Activated naive CD4-positive, alpha-beta T cell treated with Interleukin-2 at 50 U/mL for 16 hours (primary cell): ENCODE measurements at places on chromosomes 1 and 21.

DNA sequence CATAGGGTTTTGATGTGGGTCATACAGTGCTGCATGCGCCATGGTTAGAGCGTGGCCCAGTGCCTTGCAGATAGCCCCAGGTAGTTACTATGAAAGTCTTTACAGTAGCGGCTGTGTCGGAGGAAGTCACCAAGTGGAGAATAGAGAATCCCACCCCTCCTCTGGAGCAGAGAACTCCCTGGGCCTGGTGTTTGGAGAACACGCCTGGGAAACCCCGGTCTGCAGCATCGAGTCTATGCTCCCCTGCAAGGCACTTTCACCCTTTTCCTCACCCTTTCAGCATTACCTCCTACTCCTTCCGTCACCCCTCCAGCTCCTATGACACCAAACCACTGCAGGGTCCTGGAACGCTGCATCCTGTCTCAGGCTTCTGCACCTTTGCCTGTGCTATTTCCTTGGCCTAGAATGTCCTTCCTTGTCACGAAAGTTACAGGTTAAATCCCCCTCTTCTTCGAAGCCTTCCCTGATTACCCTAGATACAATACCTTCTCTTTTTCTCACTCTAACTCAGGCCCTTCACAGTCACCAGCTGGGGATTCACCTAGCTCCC is 2.7 kb upstream of the SLC1A7 start:
- DNase-seq, result no peak

GRCh38 chr1:247273013-247273412 is 17.1 kb downstream of the VN1R5 start:
- DNase-seq, result no peak

- DNase-seq, result peak; percentile 23
Measured at GRCh38 chr1:84301004-84301784, at the start of gene SAMD13. Gene SAMD13, plus strand, starts transcription at chr1:84301708. Its CDS starts 1,527 bp downstream, at chr1:84303235.

DNA sequence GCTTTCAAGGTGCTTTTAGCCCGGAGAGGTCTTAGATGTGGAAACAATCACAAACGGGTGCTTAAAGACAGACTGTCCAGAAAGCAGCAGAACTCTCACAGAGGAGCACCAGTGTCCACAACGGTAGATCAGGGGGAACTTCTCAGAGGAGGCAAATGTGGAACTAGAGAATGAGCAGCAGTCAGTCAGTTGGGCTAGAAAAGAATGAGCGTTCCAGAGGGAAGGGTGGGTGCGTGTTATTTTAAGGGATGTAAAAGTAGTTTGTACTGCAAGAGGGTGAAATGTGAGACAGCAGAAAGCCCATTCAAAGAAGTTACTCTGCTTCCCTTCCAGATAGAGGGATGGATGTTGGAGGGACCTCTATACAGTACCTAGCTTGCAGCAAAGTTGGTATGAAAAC is 30.9 kb downstream of the RGS5 start:
- no peak for DNase-seq

DNA sequence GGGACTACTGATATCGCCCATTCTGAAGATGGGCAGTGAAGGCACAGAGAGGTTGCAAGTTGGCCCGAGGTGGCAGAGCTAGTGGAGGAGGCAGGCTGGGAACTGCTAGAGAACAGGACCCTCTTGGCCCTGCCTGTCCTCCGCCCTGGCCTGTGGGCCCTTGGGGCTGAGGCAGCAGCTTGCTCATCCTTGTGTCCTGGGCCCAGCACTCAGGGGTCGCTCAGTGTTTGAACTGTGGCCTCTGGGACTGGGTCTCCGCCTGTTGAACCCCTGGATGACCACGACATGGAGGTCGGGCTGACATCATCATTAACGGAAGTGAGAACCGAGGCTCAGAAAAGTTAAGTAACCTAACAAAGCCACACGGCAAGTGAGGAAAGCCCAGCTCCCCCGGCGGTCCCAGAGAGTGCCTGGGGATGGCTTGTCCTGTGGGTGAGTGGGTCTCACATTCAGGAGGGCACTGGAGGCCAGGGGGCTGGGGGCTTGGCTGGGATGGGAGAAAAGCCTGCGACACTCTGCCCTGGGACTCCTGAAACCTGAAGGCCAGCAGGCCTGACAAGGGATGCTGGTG is 23.0 kb upstream of the DDOST start:
- no peak for DNase-seq

- no peak for DNase-seq
Measured at GRCh38 chr1:225811622-225812487, 1.9 kb downstream of the EPHX1 start.

DNA sequence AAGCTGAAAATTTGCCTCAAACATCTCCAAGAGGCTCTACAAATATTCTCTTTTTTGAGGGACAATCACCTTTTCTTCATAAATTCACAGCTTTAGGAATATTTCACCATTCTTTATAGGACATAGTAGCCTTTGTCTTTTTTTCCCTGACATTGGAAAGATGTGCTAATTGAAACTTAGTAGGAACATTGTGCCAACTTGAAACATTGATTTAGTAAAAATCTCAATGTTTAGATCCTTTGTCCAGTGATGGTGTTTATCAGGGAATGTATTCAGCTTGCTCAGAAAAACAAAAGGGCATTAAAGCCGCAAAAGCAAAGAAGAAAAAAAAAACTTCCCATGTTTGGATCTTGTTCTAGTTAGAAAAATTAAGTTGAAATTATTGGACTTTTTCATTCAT is 52.1 kb downstream of the DPT start:
- DNase-seq, result no peak

DNA sequence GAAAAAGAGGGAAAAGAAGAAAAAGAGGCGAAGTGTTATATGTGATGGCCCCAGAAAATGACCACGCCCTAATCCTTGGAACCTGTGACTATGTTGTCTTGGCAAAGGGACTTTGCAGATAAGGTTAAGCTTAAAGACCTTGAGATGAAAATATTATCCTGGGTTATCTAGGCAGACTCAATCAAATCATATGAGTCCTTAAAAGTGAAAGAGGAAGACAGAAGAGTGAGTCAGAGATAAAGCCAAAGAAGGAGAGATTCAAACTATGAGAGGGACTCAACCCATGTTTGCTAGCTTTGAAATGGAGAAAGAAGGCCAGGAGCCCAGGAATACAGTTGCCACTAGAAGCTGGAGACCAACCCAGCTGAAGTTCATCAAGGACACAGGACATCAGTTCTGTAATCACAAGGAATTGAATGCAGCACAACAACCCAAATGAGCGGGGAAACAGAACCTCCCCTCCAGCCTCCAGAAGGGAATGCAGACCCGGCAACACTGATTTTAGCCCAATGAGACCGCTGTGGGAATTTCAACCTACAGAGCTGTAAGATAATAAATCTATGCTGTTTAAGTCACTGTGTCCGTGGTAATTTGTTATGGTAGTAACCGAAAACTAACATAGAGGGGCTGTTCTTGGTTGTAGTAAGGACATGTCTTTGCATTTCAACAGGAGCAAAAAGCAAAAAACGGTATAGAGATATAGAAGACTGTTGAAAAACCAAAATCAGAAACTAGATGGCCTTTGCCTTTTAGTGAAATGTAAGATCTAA is 4.2 kb upstream of the RGS8 start:
- DNase-seq, result no peak

DNA sequence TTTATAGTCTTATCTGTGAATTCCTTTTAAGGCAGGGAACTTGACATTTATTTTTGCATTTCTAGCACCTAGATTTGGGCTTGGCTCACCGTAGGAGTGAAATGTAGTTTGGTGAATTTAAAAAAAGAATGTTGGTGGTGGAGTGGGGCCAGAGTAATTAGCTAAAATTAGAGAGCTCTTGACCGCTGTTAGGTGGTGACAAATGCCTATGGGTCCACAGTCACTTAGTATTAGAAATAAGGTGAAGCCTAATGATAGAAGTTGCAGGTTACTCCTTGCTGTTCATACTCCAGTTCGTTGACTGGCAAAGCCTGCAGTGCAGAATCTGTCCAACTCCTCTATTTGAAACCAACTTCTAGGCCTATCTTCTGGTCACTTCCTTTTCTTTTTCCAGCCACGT is 318.8 kb upstream of the NRIP1 start:
- DNase-seq, result no peak

- DNase-seq, result no peak
Measured at GRCh38 chr1:26994787-26995517, 1.5 kb downstream of the TRNP1 start.

- no peak for DNase-seq
Measured at GRCh38 chr1:201025571-201026002, 2.1 kb upstream of the KIF21B start.

GRCh38 chr1:11196945-11197344 is 7.8 kb downstream of the ANGPTL7 start:
- no peak for DNase-seq

- DNase-seq, result peak; percentile 57
Measured at GRCh38 chr1:9615316-9616063, 26.8 kb downstream of the TMEM201 start.

DNA sequence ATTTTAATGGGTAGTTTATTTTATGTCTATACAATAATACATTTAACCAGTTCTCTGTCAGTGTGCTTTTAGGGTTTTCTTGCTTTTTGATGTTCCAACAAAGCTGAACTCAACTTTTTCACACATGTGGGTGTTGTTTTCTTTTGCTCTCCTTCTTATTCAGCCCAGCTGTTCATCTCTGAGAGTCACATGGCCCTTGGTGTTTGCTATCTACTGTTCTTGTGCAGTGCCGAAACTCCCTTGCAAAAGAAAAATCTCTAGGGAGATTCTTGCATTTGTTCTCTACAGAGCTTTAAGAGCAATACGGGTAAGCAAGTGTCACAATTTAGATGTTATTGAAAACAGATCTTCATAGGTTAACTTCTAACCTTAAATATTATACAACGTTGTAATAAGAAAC is 281.1 kb upstream of the CXADR start:
- DNase-seq, result no peak

DNA sequence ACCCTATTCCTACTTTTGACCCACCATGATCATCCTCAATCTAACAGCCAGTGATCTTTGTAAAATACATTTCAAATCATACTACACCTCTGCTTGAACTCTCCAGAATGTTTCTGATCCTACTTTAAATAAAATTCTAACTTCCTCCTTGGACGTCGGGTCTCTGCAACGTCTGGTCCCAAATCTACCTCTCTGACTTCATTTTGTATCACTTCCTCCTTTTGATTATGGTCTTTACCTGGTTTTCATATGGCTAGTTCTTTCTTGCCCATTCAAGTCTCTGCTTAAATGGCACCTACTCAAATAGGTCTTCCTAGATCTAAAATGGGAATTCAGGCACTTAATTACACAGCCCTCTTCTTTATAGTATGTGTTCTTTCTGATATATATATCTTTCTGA is 18.2 kb downstream of the PLPPR4 start:
- no peak for DNase-seq

DNA sequence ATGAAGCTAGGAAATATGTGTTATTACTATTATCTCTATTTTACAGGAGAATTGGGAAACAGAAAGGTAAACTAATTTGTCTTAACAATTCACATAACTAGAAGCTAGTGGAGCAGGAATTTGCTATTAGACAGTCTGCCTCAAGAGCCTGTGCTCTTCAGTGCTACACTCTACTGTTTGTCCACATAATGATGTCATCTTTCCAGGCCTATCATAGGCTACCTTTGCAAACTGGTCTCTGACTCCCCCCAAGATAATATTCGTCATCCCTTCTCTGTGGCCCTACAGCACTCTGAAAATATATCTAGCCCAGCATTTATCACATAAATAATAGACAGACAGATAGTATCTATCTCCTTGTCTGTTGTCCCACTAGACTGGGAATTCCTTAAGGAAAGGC is 34.1 kb downstream of the TRIT1 start:
- no peak for DNase-seq

DNA sequence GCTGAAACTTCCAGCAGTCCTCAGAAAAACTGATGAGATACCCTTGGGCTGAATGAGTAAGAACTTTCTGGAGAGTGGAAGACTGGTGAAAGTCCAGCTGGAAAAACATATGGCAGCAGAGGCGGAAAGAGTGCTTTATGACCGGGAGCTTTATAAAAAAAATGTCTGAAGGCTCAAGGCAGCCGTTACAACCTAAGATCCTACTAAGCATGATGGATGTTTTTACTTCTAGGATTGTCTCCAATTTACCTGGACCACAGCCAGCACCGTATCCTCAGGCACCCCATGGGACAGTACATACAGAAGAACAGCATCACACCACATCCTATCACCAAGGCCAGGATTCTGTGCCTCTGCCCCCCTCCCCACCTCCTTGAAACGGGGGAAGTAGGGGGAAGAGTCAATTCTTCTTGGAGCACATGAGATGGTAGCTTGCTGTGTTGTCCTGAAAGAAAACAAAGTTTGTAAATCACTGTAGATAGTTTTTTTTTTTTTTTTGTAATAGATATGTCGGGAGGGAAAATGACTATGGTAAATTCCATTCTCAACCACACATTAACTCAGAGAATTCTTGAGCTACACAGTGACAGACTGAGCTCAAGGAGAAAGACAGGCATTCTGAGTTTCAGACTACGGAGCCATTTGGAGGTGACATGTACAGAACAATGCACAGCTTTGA is 11.8 kb upstream of the IRF2BP2 start:
- DNase-seq, result no peak

- DNase-seq, result no peak
Measured at GRCh38 chr21:31964692-31965091, 91.9 kb downstream of the HUNK start.

DNA sequence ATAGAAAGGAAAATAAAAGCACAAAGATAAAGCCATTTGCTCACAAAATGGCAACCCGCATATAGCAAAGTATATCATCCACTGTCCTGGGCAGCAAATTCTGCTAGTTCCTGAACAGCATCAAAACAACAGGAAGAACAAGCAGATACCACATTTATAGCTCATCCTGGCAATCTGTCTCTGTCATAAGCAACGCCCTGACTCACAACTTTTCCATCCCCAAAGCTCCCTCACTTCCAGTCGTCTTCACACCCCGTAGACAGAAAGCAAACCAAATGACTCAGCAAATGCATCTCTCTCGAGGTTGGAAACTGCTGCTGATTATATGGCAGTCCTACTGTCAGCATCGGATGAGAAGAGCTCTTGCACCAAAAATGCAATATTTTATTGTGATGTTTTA is 65.8 kb downstream of the AK5 start:
- no peak for DNase-seq

- no peak for DNase-seq
Measured at GRCh38 chr1:210597555-210598134, 268.9 kb downstream of the HHAT start.

DNA sequence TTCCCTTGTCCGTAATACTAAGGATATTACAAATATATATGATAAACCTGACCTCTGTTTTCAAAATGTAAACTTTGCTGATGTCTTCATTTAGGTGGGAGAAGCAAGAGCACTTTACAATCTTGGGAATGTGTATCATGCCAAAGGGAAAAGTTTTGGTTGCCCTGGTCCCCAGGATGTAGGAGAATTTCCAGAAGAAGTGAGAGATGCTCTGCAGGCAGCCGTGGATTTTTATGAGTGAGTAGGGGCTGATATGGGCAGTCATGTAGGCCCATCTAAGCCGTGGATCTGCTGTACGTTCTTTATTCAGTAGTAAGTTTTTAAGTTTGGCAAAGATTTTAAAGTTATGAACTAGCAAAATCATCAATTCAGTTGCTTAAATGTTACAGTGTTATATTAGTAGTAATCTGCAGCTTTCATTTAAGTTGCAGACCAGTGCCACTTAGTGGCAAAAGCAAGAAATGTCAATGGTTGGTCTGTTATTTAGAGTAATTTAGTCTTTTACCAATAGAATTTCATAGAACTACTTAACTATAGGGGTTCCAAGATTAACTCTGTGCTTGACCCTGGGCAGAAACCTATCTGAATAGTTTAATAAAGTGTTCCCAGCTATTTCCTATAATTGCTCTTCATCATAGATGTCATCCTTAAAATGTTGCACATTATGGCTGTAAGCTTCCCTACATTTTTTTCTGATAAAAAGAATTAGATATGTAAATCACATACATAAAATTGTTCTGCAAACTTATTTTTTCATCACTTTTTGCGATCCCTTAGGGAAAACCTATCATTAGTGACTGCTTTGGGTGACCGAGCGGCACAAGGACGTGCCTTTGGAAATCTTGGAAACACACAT is 21.3 kb downstream of the GPSM2 start:
- DNase-seq, result no peak
